ENCODE measurements at places on chromosomes 4 and X. TPM values are rescaled to one million over a fixed set of nuclear protein-coding genes. Genes with fewer than 3 reads are reported as not detected.

The ARMCX6 gene
- total RNA-seq = 57.6 TPM

The MAGEA11 gene
- total RNA-seq = not detected

The MOB1B gene
- 18.3 TPM for total RNA-seq

The AR gene
- 3.5 TPM for total RNA-seq

The IL2 gene
- total RNA-seq = not detected

DNA sequence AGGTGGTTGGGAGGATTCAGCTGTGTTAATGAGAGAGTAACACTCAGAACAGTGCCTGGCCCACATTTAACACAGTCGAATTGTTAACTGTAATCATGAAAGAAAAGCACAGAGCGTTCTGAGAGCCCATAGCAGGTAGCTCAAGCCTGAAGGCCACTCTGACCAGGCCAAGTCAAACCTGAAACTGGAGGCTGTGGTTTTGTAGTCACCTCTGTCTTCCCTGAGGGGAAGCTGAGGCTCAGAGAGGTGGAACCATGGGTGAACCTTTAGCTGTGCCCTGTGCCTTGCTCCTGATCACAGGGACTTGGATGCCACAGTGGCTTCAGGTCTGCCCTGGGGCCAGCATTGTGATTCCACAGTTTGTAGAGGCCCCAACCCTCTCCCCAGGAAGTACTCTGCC lies 16.6 kb upstream of the UBA1 start:
- DNase-seq = no peak

DNA sequence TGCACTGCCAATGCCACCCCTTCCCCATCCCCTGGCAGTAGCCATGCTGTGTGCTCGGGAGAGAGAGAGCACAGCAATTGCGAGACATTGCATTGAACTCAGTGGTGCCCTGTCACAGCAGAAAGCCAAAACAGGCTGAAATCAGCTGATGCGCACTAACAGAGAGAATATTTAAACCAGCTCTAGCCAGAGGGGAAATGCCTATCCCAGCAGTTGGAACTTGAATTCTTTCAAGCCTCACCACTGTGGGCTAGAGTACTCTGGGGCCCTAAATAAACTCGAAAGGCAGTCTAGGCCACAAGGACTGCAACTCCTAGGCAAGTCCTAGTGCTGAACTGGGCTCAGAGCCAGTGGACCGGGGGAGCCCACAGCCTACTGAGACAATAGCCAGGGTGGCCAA lies 17.7 kb upstream of the RP2 start:
- no peak for DNase-seq

DNA sequence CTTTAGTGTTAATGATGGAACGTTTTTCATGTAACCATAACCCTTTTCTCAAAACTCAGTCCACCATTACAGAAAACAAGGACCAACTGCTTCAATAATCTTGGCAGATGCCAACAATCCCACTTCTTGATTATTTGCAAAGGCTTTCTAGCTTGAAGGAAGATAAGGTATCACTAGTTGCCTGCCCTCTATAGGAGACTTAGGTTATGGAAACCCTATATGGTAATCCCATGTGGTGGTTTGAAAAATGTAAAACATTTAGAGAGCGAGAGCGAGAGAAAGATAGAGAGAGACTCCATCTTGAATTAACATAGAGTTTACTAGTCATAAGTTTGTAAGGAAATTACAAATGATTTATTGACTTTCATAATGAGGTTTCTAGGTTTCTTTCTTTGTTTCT lies 1627.5 kb upstream of the TENM3 start:
- DNase-seq = no peak

GRCh38 chr4:77599378-77599777 lies 6.2 kb upstream of the CXCL13 start:
- DNase-seq = no peak

DNA sequence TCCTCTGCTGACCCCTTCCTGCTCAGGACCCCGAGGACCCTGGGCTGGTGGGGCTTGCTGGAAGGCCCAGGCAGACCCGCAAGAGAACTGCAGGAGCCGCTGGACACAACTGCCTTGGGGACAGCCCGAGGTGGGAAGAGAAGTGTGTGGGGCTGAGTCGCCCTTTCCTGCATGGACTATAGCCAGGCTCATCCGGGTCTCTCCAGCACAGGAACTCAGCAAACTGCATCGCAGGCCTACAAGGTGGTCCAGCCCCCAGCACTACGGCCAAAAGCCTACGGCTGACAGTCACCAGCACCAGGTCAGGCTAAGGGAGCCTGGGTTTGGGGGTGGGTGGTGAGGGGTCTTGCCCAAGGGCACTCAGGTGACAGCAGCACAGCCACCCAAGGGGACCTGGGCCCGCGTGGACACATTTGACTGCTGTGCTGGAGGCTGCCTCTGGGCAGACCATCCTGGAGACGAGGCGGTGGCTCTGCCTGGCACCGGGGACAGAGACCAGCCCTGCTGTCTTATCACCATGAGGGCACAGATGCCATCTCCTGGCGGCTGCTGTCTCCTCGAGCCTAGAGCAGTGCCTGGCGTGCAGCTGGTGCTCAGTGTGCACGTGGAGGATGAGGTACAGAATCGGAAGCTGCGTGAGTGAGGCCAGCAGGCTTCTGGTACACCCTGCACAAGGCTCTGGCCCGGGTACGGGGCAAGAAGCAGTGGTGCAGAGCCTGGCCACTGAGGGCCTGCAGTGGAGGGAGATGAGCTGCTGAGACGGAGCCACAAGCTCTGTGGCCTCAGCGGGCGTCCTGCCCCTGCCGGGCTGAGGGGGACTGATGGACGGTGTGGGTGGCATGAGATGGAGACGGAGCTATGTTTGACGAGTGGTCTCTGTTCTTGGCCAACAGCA lies 15.1 kb downstream of the LRPAP1 start:
- no peak for DNase-seq

DNA sequence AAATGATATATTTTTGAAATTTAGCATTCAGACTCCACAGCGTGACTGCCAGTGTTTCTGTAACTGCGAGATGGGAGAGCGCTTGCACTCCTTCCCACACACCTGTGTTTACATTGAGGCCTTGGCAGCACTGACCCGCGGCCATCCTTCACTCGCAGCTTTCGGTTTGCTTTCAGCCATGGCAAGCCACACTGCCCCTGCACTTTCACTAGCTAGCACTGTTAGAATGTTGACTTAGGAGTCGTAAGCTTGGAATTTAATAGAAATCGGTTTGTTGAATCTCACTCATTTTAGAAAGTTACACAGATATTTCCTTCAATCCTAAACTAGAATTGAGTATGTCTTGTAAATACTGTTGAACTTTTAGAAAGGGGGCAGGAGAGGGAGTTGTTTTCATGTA lies 136.2 kb downstream of the CFAP299 start:
- no peak for DNase-seq

DNA sequence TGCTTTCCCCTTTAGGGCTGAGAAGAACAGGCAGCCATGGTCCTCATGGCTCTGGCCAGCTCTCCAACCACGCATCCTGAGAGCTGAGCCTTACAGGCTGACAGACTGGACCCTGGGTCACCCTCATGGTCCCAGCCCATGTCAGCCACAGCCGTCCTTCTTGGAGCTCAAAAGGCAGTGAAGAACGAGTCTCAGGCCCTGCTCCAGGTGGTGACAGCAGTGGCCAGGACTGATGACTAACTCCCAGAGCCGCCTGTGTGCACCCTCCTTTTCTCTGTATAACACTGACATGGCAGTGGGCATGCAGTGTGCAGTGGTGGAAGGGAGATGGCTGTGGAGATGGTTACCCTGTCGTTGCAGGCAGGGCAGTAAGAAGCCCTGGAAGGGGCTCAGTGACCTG lies 10.3 kb upstream of the DUSP9 start:
- DNase-seq = no peak
